ENCODE measurements at places on chromosomes 16 and 17.

DNA sequence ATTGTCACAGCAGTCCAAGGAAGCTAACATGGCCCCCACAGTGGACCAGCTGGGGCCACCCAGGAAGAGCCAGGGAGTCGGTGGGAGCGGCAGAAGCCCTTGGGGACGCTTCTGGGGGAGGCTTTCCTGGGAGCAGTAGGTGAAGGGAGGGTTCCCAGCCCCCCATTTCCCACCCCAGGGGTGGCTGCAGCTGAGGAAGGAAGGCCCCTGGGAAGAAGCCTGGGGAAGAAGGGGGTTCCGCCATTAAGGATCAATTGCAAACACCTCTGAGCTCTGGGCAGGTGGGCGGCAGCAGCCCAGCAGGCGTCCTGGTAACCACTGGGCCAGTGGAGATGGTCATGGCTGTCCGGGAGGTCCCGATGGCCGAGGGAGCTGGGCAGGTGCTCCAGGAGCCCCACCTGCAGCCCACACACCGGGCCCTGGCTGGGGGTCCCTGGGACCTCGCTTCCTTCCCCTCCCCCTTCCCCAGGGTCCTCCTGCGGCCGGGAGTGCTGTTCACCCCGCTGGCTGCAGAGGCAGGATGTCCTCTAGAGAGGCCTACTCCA lies 592 bp upstream of the PERCC1 start:
- no peak for DNase-seq

DNA sequence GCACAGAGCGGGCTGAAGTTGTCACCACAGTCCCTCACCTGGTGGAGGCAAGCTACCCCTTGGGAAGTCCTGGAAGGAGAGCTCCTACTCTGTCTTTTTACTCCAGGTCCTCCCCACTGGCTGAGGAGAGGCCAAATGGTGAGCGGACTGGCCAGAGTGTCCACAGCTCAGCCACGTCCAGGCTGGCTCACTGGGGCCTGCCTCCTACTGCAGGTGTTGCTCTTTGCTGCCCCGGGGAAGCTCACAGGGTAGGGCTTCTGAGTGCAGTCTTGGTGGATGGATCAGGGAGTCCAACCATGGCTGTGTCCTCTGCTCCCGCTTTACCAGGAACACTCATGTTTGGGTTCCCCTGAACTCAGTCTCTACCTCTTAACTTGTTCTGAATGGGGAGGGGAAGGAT lies 2.7 kb downstream of the B9D1 start:
- no peak for DNase-seq

GRCh38 chr17:34571428-34572130 lies 7.8 kb upstream of the TMEM132E start:
- DNase-seq, result no peak

GRCh38 chr16:26569793-26570192 lies 496.9 kb upstream of the C16orf82 start:
- peak; percentile 45 for DNase-seq

GRCh38 chr17:50076221-50076590 lies 18.9 kb upstream of the PDK2 start:
- no peak for DNase-seq

- DNase-seq, result no peak
These were observed 30.9 kb upstream of the DUSP14 start for GRCh38 chr17:37458805-37459204.

GRCh38 chr17:34673995-34674890 lies 94.9 kb downstream of the TMEM132E start:
- no peak for DNase-seq

DNA sequence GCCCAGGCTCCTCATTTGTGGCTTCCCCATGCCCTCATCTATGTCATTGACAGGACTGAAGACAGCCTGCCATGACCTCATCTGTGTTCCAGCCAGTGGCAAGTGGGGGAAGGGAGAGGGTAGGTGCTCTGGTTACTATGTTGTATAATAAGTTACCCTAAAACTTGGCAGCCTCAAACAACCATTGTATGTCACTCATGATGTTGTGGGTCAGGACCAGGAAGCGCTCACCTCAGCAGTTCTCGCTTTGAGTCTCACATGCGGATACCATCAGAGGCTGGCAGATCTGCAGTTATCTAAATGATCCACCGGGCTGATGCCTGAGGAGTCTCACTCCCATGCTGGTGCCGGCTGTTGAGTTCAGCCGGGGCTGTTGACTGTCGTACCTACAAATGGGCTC lies 89.0 kb upstream of the TMEM97 start:
- DNase-seq, result no peak

DNA sequence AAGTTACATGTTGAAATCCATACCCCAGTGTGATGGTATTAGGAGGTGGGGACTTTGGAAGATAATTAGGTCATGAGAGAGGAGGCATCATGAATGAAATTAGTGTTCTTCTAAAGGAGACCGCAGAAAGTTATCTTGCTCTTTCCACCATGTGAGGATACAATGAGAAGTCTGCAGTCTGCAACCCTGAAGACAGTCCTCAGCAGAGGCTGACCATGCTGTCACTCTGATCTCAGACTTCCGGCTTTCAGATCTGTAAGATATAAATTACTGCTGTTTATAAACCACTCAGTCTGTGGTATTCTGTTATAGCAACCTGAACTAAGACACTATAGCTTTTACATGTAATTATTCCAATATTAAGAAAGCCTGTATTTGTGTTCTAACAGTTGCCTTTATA lies 116.7 kb upstream of the CES5A start:
- no peak for DNase-seq

- peak; percentile 90 for DNase-seq
These were observed 2.9 kb downstream of the GNAO1 start for GRCh38 chr16:56193951-56194726.

DNA sequence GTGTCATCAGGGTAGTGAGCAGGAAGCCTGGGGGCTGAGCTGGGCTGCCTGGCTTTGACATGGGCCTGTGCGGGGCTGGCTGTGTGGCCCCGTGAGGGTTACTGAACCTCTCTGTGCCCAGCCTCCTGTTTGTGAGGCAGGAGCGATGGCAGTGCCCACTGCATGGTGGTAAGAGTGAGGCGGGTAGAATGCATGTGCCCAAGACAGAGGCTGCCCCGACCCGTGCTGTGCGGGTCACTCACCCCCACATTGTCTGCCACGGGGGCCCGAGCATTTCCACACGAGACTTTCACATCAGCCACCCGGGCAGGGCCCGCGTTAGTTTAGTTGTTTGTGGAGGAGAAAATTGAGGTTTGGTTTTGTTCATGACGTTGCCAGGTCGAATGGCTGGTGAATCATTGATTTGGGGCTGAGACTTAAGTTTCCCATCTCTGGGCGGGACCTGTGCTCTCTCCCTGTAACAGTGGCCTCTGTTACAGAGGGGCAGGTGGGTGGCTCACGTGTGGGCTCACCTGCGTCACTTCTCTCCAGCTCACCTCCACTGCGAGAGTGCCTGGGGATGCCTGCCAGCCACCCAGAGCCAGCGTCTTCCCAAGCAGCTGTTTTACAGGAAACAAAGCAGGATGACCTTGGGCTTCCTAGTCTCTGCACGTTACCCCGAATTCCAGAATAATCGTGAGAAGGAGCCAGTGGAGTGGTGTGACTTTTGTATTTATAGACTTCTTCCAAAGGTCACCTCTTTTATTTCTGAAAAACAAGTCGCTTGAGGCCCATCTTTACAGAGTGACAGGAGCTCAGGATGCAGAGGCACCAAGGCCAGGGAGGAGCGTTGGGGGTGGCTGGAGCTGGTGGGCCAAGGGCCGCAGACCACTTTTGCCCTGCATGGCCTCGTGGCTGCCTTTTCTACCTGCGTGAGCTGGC lies 150.6 kb downstream of the RPTOR start:
- DNase-seq, result no peak

- peak; percentile 10 for DNase-seq
These were observed 3.1 kb upstream of the KRT36 start for GRCh38 chr17:41492771-41493170.

DNA sequence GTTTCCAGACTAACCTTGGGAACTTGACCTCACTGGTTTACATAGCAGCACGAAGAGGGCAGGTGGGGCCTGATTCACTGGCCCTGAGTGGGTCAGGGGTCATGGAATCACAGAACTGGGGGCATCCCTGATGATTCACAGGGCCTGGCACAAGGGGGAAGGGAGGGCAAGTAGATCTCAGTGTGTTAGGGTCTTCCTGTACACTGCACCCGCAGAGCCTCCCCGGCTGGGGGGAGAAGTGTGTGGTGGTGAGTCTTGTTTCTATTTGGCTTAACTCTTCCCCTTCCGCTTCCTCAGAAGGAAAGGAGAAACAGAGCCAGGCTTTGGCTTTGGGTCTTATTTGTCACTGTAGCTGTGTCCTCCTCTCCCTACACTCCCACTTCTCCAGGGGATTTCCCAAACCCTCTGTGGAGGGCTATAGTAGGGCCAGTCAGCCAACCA lies 3.7 kb downstream of the STARD3 start:
- no peak for DNase-seq

DNA sequence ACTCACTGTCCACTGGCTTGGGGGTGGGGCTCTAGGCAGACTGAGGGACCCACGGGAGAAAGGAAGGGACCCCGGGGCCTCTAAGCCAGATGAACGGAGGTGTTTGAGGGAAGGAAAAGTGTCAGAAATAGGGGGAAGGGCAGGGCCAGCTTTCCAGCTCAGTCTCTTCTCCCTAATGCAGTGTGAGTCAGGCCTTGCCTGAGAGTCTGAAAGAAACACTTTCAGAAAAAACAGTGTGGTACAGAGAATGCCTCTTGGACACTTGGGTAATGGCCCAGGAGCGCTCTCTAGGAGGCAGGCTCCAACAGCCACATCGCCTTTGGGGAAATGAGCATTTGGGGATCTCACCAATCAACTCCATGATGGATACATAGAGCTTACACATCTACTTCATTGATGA lies 46.9 kb downstream of the NDEL1 start:
- no peak for DNase-seq

DNA sequence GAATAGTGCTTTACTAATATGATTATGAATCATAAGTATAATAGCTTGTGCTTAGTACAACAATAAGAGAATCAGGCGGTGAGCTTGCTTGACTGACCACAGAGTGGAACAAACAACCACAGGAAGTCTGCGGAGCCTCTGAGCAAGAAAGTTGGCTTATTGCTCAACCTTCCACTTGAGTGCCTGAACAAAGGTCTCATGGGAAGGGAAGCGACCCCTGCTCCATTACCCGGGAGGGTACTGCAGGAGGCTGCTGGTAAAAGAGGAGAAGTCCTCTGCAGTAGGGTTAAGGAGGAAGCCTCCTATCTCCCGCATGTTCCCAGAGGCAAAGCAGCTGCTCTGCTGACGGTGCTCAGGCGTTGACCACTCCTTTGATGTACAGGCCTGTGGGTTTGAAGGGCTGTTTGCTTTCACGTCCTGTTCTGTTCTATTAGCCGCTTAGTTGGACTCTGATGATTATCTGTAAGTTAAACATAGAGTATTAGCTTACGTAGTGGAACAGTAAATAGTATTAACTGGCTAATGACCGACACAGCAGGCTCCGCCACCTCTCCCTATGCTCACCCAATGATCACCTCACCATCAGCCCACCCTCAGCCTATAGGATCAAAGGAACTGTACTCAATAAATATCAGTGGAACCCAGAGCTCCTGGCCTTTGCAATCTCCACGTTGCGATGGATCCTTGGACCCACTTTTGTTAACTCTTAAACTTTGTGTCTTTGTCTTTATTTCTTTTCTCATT lies 17.5 kb downstream of the ALOX15B start:
- DNase-seq, result no peak

DNA sequence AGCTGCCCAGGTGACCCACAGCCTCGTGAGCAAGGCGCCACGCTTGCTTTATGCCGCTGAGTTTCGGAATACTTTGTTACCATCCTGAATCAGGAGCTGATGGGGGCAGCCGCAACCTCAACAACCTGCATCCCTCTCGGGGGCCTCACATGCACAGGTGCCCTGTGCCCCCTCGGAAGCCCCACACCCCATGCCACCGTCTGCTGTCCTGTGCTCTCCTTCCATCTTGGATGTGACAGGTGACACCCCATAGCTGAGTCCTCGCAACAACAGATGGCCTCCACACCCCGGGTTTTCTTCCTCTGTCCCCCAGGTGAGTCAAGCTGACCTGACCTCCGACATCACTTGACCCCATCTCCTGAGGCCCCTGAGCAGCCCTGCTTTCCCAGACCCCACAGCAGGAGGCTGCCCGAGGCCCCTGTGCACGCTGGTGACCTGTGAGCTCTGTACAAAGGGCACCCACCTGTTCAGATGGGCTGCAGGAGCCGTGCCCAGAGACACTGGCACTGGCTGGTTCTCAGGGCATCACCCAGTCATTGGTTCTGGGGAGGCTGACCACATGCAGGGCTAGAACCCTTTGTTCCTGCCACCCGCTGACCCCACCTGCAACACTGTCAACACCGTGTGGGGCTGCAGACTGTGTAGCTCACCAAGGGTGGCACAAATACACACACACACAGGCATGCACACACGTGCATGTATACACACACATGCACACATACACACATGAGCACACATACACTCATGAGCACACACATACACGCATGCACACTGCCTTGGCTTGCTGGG lies 57.7 kb downstream of the RMI2 start:
- DNase-seq, result no peak

DNA sequence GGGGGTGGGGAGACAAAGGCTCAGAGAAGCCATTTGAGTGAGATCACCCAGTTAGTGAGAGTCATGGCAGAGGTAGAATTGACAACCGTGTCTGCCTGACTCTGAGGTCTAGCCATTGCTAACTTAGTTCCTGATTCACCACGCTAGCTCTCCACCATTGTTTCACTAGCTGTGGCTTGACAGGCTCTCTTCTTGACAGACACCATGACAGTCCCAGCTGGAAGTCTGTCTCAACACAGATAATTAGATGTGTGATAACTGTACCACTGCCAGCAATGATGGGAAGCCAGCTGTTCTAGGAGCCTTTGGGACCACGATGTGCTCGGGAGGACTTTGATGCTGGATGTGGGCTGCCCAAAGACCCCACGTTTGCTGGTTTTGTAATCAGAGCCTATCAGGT lies 170.5 kb upstream of the CACNG3 start:
- no peak for DNase-seq

DNA sequence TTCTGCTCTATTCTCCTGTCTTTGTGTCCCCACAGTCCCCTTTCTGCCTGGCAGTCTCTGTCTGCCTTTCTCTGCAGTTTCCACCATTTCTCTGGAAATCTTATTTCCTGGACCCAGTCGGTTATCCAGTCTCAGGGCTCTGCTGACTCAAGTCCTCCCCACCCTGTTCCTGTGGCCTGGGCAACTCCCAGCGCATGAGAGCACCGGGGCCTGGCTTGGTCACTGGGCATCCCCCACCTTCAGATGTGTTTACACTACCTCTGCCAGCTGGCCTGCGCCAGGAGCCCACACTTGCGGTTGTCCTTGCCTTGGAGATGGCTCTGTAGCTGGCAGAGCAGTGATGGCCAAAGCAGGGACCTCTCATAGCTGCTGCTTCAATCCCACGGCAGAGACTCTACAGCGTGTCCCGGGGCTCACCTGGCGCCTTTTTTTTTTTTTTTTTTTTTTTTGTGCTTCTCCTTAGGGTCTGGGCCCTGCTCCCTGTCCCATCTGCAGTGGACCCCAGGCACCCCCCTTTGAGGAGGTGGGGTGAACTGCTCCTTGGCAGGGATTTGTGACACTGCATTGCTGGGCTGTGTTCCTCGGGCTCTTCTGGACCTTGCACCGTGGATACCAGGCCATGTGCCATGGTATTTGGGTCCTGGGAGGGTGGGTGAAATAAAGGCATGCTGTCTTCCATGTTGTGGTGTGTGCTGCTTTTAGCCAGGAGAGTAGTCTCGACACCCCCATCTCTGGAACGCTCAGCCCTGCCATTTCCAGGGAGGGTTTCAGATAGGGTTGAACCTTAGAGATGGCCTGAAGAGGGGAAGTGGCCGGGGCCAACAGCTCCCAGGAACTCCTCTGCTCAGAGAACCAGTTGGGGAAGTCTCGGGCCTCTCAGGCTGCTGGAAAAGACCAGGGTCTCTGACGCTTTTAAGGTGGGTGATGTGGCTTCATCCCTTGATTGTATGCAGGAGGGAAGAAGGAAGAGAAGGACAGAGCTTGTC lies 17.5 kb downstream of the GUCY2D start:
- DNase-seq, result no peak
